ENCODE measurements at places on chromosomes 4 and X.

DNA sequence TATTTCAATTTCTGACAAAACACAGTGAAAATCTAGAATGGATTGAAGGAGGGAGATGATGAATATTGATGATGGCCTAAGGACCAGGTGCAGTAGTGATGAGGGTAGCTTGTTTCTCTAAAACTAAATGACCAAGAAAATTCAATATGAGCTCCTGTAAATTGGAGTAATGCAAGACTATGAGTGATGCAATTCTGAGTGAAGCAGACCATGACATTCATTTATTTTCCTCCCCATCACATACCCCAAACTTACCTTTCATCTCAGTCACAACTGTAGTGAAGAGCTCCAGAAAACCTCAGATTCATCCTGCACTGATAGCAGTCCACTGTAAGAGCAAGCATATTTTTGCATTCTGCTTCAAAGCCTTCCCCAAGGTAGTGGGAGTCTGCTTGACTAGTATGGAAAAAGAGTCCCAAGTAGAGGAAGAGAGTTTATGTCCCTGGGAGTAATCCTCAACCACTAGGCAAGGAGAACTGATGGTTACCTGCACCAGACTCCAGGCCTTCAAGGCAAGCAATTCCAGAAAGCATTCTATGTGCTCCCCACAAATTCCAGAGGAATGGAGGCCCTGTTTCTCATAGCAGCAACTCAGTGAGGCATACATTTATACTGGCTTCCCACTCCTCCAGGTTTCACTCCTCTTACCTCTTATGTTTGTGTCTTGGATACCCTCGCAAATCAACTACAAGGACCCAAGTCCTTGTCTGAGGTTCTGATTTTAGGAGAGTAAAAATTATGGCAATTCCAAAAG lies 47.2 kb downstream of the CXCL1 start:
- DNase-seq: no peak

DNA sequence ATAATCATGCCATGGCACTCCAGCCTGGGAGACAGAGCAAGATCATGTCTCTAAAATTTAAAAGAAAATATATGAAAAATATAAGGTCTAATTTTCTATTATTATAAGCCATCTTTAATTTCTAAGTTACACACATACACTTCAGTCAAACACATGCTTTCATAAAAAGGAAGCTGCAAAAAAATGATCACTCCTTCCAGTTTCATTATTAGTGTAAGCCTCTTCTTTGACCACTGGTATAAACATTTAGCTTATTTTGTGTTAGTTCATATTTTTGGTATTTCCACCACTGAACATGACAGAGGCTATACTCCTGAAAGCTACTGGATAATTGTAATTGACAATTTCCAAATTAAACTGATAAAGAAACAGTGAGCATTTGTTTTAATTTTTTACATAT lies 163.3 kb upstream of the USP38 start:
- no peak for DNase-seq

DNA sequence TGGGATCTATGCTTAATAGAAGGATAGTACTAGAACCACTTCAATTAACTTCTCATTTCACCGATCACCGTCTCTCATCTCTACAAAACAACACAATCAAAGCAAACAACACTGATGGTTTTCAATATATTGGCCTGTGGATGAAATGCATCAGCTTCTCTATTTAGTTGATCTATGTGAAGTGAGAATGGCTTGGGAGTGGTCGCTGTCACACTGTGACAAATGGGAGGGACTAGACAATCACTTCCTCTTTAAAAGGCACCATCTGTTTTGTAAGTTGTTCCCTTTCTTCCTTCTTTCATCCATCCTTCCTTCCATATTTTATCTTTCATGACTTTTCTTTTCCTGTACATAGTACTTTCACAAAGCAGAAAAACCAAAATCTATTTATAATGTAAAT lies 23.9 kb upstream of the NWD2 start:
- DNase-seq: no peak

GRCh38 chr4:39574946-39575345 lies 47.7 kb upstream of the UGDH start:
- DNase-seq: no peak

DNA sequence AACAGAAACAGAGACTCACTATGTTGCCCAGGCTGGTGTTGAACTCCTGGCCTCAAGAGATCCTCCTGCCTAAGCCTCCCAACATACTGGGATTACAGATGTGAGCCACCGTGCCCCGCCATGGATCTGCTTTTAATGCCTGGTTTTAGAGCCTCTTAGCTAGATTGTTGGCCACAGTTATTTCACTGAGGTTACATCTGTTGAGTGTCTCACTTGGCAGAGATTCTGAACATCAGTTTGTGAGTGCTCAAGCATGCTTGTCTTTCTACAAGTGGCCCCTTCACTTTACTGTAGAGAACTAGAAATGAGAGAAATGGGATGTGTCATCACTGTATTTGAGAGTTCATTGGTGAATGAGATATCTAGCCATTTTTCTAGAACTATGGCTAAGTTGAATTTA lies 218.5 kb downstream of the APBB2 start:
- no peak for DNase-seq

All from NCI-H2081 treated with DMSO at 0.1 percent for 48 hours (cell line).